ENCODE measurements at places on chromosomes 2 and 18. TPM values are rescaled to one million over a fixed set of nuclear protein-coding genes. Genes with fewer than 3 reads are reported as not detected.
A peak's percentile ranks its signal among the peaks of the same experiment; 100 is the strongest.

GRCh38 chr2:129301431-129301913, 678.0 kb upstream of the RAB6C start:
- peak; percentile 75 for DNase-seq

DNA sequence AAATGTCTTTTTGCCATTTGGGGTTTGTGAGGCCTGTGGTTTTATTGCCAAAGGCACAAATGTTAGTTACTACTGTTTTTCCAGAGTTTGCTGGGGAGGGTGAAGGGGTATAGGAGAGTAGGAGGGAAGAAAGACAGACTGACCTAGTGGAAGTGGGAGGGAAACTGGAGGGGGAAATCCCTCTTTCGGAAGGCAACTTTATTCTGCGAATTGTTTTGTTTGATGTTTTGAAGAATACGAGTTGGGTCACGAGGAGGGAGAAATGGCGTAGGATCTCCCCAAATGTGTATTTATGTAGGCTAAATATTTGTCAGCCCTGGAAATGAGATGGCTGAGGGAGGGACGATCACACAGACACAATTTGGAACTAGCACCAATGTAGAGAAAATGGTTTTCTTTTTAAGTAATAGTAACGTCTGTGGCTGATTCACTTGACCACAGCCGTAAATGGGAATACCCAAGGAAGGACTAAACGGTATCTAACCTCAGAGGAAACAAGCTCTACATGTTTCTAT, 172.3 kb downstream of the ICOS start:
- no peak for DNase-seq

Gene PSTPIP2
- polyA plus RNA-seq, result 6.6 TPM

Gene CAPN14
- 0.06 TPM for polyA plus RNA-seq

Gene C2orf80
- polyA plus RNA-seq, result not detected

Measured in stomach (tissue), 19 donors.